ENCODE measurements at places on chromosomes 12 and 14.
A peak's percentile ranks its signal among the peaks of the same experiment; 100 is the strongest.

DNA sequence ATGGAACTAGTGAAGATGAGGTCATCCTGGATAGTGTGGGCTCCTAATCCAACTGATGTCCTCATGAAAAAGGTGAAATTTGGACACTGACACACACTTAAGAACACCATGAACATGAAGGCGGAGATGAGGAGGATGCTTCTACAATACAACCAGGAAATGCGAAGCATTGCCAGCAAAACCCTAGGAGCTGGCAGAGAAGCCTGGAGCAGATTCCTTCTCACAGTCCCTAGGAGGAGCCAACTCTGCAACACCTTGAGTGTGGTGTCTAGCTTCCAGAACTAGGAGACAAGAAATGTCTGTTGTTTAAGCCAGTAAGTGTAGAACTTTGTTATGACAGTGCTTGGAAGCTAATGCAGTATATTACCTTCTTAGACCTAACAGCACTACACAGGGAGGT lies 191.9 kb upstream of the PWP1 start:
- DNase-seq, result no peak

DNA sequence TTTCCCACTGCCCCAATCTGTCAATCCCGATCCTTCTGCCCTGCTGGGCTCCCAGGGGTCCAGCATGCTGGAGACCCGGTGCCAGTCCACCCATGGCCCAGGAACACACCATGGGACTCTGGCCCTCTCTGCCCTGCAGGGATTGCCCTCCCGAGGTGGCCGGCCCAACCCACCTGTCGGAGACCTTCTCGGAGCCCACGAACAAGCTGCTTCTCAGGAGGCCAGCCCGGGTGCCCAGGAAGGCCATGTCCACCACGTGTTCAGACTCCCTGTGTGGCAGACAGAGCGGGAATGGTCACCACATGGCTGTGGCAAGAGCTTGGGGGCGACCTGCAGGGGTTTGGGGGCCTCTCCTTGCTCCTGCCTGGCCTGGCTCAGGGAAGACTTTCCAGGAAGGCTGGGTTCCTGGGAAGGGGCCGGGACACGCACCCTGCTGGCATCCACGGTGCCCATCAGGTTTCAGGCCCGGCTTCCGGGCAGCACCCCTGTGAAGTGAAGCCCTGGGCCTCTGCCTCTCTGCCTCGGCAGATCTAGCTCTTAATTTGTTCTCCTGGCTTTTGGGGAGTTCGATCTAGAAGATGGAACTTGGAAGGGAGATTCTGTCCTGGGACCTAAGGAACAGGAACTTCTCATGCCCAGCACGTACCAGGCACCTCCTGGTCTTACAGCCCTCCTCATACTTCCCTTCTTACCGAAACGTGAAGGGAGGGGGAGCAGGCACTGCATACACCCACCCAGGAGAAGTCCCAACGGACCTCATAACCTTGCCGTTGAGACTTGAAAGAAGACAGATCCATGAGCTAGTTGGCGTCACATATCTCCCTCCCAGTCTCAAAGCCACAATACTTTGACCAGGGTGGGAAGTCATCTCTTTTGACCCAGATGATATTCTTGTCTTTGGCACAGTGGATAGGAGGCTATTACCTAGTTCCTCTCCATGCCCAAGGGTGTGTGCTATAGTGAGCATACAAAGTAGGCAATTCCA lies 26.3 kb downstream of the LRTM2 start:
- no peak for DNase-seq

- no peak for DNase-seq
These were observed 181.9 kb downstream of the PRKCH start for GRCh38 chr14:61503167-61503801.

DNA sequence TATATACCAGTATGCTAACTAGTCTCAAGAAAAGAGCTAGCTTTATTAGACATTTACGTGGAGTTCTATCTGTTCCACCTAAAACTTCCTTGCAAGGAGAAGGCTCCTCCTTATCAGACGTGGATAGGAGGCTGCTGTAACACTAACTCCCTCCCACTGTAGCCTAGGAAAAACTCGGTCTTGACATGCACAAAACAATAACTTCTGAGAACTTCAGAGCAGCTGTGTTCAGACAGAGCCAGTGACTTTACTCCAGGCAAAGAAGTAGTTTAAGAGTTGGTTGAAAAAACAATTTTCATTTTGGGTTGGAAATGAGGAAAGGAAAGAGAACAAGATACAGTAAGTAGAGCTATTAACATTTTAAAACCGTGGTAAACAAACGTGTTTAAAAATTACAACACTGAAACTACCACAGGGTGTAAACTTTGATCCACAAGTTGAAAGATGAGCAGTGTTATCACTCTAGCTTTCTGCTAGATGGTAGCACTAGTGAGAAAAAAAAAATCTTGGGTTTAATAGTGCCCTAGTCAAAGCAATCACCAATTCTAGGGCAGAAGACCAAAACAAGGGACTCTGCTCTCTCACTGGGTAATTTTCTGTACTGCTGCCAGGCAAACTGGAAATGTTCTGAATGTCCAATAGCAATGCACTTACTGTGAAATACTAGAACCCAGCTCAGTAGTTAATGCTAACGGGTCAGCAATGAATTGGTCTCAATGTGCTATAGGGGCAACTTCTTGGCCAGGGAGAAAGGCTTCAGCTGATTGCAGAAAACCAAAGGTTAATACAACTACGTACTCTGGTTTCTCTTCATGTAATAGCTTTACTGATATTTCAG lies 2.4 kb downstream of the ATF7 start:
- no peak for DNase-seq

DNA sequence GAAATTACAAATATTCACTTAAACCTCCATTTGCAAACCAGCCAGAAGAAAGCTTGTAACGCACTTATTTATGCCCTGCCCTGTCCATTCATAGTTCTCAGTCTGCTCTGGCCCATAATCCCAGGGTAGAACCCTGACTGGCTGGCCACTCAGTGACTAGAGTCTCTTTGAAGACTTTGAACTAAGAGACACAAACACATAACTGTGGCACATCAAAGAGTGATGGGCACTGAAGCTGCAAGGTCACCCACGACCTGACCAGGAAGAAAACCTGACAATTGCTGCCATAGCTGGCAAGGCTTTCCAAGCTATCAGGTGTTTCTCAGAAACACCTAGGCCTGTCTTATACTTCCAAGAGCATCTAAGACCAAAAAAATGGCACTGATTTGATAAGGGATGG lies 28.7 kb downstream of the SLC41A2 start:
- no peak for DNase-seq

DNA sequence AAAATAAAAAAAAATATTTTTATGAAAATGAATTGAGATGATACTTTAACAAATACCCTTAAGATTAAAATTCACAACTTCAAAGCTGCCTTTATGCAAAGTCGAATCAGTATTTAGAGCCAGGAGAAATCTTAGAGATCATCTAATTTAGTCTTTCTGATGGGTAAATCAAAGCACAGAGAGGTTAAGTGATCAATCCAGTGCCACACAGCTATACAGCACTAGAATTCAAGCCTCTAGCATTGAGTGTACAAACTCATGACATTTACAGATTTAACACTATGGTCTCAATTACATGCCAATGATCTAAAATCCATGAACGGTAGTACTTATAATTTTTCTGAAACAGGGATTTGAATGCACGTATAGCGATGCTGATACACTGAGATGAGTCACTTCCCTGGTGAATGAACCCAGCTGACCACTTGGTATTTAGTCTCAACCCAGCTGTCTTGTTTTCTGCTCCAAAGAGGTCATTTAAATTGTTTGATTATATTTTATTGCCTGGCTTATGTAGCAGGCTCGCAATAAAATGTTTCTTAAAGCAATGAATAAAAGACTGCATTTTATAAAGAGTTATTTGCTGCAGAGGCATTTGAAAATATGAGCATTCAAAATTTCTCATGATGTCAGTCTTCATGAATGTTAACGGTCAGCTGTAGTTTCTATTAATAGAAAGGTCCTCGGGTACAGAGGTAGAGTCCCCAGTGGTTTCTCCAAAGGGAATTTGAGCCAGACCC lies 152.4 kb upstream of the PRICKLE1 start:
- peak; percentile 45 for DNase-seq

GRCh38 chr12:48193623-48194022 lies 9.5 kb downstream of the OR10AD1 start:
- no peak for DNase-seq

- DNase-seq, result no peak
These were observed 6.0 kb upstream of the SIX1 start for GRCh38 chr14:60655119-60655897.

DNA sequence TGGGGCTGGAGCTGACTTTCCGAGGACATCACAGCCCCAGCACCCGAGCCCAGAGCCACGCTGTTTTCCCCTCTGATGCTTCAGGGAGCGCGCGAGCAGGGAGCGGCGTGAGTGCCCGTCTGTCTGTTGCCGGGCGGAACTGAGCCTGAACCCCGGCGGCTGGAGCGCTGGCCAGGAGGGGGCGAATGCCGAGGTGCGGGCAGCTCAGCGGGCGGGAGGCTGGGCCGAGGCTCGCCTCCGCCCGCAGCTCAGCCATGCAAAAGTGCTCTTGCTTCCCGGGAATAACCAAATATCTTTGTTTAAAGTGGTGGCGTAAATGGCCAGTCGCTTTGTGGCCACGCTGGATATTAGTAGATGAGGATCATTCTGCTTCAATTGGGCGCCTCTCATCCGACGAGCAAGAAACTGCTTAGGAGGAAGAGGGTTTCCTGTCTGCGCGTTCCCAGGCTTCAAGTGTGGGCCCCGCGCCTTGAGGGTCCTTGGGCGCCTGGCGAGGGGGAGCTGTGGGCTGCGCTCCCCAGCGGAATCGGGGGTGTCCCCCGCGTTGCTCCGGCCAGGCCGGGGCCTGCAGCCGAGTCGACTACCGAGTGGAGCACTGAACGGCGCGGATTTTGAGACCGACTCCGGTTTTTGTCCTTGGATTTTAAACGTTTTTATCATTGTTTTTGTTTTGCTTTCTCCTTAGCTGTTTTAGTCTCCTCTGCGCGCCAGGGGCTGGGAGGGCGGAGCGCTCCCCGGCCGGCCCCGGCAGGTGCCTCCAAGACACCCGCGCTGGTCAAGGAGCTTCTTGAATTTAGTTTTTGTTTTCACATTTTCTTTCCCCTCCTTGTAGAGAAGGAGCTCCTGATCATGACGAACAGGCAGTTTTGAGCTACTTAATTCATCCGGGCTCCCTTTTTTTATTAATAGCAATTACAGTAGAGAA lies 831 bp upstream of the NKX2-1 start:
- DNase-seq, result no peak

DNA sequence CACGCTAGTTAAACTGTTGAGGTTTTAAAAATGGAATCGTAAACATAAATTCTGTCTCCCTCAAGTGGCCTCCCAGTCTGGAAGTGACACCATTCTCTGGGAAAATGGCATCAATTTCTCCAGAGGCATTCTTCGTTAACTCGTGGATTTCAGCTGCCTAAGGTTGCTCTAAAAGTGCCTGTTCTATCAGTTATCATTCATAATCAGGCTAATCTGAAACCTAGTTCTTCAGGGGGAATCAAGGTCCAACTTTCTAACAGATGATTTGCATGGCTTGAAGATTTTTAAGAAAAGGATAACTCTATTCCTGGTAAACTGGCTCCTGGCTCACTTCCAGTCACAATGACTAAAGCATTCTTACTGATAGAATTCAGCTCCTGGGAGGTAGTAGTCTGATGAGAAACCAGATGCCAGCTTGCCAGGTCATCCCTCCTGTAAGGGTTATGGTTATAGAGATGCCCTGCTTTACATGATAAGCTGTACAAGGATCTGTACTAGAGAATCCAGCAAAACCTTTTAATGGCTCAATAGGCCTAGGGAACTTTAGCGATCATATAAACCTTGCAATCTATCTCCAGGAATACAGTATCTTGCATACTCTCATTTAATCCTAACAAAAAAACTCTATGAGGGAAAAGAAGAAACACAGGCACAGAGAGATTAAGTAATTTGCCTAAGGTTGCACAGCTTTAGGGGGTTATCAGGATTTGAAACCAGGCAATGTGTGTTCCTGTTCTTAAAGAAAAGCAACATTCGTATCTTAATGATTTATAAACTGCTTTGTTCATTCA lies 1.5 kb downstream of the L3HYPDH start:
- peak; percentile 79 for DNase-seq

DNA sequence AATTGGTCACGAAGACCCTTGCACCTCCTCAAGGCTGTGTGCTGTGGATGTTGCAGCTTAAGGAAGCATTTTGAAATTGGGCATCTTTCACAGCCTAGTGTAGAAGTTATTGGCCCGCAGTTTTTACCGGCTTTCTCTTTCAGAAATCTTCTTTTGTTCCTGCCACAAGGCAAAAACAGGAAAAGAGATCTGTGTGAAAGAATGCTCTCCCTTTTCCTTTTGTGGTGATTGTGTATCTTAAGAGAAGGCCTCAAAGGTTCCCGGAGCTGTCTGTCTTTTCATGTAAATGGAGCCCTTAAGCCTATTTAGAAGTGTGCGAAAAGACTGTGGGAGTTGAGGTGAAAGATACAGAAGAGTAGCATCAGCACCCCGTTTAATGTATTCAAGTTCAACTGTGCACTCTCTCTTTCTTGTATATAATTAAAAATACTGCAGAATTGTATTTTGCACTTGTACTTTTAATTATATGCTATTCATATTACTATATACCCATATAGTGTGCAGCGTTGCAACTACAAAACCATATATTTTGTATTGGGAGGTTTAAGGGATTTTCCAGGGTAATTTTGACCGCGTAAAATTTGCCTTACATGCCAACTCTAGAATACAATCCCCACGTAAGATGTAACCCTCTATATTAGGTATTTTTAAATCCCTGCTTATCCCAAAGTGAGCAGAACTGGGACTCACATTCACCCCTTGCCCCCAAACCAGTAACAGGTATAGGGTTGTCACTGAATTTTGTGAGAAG lies 441.7 kb downstream of the RAD51B start:
- no peak for DNase-seq

- DNase-seq, result no peak
These were observed 27.6 kb downstream of the ETV6 start for GRCh38 chr12:11677093-11677492.

- DNase-seq, result no peak
These were observed 299.2 kb upstream of the FKBP4 start for GRCh38 chr12:2495417-2496112.

- DNase-seq, result peak; percentile 44
These were observed 332.0 kb downstream of the CACNA1C start for GRCh38 chr12:2384533-2385351.

- no peak for DNase-seq
These were observed 2.2 kb upstream of the KCNH3 start for GRCh38 chr12:49536526-49537071.

DNA sequence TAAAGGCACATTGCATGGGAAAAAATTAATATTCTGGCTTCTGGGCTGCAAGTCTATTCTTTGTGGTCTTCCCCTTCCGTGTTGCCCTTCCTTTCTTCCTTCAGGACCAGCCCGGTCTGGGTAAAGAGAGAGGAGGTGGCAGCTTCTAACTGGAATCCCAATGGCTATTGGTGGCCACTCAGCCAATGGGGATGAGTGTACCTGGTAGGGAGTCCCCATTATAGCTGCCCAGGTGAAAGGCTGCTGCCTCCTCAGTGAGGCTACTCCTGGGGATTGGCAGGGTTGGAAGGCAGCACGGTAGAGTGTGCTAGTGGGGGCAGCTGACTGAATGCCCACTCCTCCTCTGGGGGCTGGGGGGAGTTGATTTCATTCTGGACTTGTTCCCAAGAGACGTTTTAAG lies 112.6 kb downstream of the RBM19 start:
- no peak for DNase-seq

GRCh38 chr12:57372233-57372632 lies 58.6 kb downstream of the R3HDM2 start:
- DNase-seq, result no peak

GRCh38 chr14:50955373-50956043 lies 11.2 kb upstream of the PYGL start:
- DNase-seq, result peak; percentile 96
